ENCODE measurements at places on chromosomes 4 and X.

GRCh38 chrX:11329021-11329420, 35.8 kb downstream of the AMELX start:
- DNase-seq = no peak

DNA sequence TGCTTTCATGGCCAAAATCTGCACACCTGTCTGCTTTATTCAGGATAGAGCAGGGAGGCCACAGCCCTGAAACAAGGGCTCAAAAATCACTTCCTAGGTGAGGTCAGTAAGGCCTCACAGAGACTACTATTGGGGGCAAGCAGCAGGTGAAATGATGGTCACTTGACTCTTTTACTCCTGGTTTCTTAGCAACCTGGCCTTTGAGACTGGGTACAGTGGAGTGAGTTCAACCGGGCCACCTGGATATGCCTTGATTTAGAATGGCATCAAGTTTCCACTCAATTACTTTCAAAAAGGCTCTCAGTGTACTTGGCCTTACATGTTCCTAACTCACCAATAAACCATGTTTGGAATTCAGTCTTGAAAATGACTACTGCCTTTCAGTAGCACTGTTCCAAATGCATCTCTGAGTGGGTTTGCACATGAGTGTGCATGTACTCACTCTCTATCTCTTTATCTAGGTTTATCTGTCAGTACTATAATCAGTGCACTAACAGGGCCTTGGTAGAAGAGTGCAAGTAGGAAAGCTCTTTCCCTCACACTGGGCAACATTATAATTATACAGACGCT, 388.2 kb downstream of the OPHN1 start:
- DNase-seq = no peak

DNA sequence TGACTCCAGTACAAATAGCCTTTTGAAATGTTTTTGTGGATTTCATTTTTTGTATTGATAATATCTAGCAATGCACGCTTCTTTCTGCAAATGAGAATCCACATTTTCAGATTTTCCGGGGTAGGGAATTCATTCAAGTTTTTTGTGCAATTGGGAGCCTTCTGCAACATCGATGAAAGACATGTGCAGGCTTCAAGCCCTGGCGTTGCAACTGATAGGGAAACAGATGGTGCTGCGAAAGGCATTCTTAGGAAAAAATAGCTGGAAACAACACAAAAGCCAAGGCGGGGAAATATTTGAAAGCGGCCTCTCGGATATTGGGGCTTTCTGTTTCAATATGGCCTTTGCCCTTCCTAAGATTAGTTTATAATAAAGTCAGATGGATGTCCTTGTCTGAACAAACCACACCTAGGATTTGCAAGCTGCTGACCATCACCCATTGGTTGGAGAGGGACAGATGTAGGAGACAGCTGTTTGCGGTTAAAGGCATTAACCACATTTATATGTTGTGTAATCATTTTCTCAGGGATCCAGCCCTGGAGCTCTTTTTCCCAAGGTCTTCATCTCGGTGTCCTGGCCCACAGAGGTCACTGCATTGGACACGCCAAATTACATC, 136.5 kb downstream of the PRKX start:
- DNase-seq = no peak

GRCh38 chr4:2767046-2767704, 11.0 kb upstream of the TNIP2 start:
- no peak for DNase-seq

DNA sequence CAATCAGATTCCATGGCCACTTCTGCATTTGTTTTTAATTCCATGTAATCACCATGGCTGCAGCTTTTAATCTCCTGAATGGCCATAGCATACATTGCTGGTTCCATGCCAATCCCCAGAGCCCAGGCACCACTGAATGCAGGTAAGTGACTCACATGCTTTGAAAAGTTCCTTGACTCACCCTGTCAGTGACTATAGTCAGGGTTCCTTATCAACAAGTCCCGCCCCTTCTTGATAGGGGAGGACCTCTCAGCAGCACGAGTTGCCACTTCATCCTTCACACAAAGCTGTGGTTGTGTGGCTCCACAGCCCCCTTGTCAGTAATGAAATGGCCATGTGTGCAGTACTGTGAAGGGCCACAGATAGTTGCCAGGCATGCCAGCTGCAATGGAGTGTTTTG, 516.6 kb downstream of the PPARGC1A start:
- peak; percentile 7 for DNase-seq

- DNase-seq = no peak
These were observed 48.4 kb upstream of the MAP3K15 start for GRCh38 chrX:19563746-19564145.

GRCh38 chrX:49226946-49227345, 6.2 kb downstream of the CACNA1F start:
- DNase-seq = no peak

GRCh38 chr4:183445097-183445428, 627 bp downstream of the CDKN2AIP start:
- DNase-seq = no peak

GRCh38 chr4:184762100-184762499, 28.2 kb upstream of the CENPU start:
- peak; percentile 33 for DNase-seq

- DNase-seq = no peak
These were observed 446.2 kb downstream of the RAPGEF2 start for GRCh38 chr4:159549098-159549518.

DNA sequence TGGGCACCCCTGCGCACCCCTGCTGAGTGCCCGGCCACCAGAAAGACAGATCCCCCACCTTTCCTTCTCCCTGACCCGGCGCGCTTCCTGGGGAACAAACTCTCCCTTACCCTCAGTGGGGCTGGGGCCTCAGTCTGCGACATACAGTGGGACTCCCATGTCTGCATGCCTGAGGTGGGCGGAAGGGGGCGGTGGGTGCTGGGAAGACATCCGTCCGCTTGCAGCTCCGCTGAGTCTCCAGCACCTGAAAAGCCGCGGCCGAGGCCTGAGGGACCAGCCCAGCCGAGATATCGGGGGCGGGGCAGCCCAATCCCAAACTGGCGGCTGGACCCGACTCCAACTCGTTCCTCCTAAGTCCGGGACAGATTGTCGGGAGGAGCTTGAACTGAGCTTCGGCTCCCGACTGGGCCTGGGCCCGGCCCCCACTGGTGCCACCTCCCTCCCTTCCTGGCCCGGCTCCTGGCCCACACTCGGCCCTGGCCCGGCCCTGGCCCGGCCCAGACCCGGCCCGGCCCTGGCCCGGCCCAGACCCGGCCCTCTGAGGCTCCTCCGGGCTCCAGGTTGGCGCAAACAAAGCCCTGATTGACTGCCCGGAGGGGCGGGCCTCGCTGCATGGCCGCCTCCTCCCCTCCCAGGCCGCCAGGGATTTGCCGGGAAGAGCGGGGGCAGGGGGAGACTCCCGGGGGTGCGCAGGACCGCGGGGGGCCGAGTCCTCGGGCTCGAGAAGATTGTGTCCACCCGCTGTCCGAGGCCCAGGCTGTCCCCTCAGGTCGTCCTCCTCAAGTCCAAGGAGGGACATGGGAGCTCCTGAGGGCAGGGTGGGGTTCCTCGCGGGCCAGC, 877 bp upstream of the SLC16A2 start:
- DNase-seq = no peak

DNA sequence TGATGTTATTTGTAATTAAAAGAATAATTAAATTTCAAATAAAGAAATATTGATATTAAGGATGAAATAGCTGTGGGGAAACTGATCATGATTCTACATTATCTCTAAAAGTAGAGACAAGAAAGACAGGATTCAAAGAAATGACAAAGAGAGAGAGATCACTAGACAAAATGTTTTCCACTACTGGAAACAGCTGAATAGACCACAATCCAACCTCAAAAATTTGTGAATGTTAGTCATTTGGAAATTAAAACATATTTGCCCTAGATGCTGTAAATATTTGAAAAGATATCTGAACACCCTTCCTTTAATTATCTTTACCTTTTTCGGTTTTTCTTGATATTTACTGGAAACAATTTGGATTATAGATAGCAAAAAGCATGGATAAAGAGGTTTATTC, 414.9 kb downstream of the CENPC start:
- DNase-seq = no peak

DNA sequence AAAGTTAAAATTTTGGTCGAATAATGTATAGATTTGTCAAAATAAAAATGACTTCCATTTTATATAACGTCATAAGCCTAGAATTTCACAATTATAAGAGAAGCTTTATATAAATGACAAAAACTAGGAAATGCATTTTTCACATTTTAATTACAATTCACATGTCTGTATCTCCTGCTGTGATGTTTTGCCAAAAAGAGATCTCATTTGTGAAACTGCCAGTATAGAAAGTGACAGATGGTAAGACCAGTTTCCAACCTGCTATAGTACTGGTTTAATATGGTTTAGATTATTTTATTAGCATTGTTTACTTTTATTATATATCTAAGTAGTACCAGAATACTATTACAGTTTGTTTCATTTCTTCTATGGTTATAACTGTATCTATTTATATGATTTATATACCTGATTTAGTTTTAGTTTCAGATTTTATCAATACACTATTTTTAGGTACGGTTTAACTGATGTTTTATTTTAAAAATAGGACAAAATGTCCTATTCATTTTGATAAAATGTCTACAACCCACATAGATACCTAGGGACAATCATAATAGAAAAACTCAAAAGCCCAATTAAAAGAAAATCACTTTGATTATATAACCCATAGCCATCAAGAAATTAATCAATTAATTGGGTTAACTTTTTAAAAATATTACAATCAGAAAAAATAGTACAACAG, 5.4 kb upstream of the CCSER1 start:
- DNase-seq = no peak

- no peak for DNase-seq
These were observed 88.6 kb upstream of the IL1RAPL1 start for GRCh38 chrX:28498658-28499057.

GRCh38 chr4:126230269-126230668, 915.5 kb downstream of the FAT4 start:
- DNase-seq = no peak

GRCh38 chrX:22025751-22026150, 6.4 kb upstream of the PHEX start:
- no peak for DNase-seq

GRCh38 chrX:154516656-154517100, 646 bp upstream of the FAM3A start:
- no peak for DNase-seq

DNA sequence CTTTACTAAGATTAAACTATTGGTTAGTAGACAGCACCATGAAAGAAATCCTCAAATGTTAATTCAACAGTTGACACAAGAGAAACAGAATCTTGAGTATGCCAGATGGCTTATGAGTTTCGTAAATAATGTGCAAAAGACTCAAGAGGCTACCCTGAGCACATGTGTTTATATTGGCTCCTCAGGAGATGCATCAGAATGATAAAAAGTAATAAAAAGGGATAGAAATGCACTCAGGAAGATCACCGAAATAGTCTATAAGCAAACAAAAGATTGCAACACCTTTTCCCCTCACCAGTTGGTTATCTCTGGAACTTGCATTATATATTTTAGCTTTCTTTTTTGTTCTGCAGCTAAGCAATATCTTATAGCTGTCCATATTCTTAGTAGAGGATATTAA, 84.4 kb downstream of the SCFD2 start:
- no peak for DNase-seq

DNA sequence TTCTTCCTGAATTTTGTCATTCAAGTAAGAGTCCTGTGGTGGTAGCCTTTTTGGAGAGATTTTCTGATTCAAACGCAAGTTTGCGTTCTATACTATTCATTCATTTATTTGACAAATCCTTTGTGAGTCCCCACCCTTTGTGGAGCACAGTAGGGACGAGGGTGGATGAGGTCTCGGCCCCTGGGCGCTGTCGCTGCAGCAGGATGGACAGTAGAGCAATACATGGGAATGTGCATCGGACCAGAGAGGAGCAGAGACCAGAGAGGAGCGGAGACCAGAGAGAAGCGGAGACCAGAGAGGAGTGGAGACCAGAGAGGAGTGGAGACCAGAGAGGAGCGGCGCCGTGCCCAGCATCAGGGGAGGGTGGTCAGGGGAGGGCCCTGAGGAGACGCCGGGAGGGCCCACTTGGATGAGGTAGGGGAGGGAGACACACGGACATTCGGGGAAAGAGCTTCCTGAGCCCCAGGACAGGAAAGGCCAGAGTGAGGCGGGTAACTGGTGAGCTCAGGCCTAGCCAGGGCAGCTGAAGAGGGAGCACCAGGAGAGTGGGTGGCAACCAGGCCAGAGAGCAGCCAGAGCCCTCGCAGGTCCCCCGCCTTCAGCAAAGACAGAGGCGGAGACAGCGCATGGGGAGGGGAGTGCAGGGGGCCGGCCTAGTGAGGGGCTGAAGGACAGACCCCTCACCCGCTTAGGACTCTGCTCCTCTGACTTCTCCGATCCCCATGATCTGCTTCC, 67.3 kb downstream of the NAT8L start:
- DNase-seq = no peak

DNA sequence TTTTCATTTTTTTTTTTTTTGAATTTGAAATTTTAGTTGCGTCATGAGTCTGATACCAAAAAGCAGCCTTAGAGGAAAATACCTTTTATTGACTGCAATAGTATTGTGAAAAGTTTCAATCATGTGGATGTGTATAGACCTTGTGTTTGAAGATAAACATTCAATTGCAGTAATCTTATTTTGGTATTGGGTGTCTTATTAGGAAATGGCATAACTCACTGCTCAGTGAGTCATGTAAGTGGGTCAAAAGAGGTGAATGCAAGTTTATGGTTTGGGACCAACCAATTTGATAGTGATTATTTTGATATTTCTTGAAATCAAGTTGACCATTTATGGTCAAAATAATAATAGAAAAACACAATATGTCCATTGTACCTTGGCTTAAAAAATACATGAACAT, 627.8 kb upstream of the SLIT2 start:
- DNase-seq = no peak

DNA sequence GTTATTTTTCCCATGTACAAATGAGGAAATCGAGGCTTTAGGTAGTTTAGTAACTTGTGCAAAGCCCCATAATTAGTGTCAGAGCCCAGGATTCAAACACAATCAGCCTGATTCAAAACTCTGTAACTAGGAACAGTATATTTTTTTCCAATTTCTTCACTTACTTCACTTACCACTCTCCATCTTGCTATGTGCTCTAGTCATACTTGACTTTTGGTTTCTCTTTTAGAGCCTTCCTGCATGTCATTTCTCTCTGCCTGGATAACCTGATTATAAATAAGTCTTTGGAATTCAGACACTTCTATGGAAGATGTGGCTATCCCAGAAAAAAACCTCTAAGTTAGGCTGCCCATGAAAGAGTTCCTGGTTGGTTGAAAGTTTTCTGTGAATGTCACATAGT, 22.2 kb downstream of the SATL1 start:
- DNase-seq = no peak

- no peak for DNase-seq
These were observed 43.3 kb downstream of the LUZP4 start for GRCh38 chrX:115332832-115333231.

DNA sequence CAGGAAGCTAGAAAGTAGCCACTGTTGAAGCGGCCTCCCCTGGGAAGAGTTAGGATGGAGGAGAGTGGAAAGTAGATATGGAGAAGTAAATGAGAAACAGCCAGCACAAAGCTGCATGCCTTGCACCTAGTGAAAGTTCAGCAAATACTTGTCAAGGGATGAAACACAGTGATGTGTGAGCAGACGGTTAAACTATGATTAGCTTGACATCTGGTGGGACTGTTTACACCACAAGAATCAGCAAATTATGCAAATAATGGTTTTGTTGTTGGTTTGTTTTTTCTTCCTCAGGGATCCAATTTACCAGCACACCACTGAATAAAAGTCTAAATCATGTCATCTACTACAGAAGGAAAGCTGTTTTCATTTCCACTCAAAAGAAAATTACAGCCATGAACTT, 87.1 kb downstream of the CORIN start:
- no peak for DNase-seq

GRCh38 chr4:30962939-30963338, 242.8 kb downstream of the PCDH7 start:
- no peak for DNase-seq

- no peak for DNase-seq
These were observed 20.1 kb upstream of the ARAF start for GRCh38 chrX:47540754-47541538.

Measured in stimulated activated CD4-positive, alpha-beta T cell treated with anti-CD3 and anti-CD28 coated beads, Interleukin-2, amount 100 ng/mL, for 4 hours (primary cell).